Heart right ventricle (tissue), 16 donors: ENCODE measurements at places on chromosomes 2 and 18. TPM values are rescaled to one million over a fixed set of nuclear protein-coding genes. Genes with fewer than 3 reads are reported as not detected.

DNA sequence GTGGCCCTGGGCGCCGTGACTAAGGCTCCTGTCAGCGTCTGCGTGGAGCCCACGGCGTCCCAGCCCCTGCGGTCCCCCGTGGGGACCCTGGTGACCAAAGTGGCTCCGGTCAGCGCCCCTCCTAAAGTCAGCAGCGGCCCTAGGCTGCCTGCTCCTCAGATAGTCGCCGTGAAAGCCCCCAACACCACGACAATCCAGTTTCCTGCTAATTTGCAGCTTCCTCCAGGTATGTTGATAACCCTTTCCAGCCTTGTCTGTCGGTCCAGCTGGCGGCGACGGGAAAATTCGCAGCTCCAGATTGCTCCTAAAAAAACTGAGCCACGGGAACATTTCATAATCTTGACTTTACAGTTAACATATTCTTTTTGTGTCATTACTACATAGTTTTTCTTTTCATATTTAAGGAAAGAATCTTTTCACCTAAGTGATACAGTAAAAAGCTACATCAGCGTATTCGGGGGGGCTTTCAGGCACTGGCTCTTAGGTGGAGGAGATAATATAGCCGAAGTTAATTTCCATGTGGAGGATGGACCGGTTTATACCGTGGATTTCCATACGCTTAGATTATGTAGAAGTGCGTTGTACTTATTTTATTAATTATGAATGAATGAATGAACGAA, 916 bp downstream of the TAF4B start:
- DNase-seq = no peak

DNA sequence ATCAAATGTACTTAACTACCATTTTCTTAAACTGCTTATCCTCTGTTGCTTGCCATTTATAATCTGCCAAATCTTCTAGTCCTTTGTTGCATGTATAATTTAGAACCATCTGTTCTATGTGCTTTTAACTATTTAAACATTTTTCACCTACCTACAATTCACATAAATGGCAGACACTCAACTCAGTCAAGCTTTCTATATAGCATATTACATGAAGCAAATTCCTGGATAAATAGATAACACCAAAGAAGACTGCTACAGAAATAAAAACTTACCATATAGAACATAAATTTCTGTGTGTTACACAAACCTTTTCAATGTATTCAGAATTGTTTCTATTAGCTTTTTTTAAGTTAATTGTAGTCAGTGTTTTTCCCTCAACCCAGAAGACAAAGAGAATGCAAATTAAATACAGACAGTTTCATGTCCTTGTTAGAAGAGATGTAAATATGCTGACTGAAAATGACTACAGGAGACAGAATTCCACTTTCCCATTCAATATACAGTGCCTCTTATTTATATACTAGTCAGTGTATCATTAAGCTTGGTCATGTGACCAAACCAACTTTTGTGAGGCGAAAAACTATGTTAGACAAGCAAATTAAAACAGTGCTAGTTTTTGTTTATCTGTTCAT, 2.6 kb downstream of the BAZ2B start:
- DNase-seq = no peak

DNA sequence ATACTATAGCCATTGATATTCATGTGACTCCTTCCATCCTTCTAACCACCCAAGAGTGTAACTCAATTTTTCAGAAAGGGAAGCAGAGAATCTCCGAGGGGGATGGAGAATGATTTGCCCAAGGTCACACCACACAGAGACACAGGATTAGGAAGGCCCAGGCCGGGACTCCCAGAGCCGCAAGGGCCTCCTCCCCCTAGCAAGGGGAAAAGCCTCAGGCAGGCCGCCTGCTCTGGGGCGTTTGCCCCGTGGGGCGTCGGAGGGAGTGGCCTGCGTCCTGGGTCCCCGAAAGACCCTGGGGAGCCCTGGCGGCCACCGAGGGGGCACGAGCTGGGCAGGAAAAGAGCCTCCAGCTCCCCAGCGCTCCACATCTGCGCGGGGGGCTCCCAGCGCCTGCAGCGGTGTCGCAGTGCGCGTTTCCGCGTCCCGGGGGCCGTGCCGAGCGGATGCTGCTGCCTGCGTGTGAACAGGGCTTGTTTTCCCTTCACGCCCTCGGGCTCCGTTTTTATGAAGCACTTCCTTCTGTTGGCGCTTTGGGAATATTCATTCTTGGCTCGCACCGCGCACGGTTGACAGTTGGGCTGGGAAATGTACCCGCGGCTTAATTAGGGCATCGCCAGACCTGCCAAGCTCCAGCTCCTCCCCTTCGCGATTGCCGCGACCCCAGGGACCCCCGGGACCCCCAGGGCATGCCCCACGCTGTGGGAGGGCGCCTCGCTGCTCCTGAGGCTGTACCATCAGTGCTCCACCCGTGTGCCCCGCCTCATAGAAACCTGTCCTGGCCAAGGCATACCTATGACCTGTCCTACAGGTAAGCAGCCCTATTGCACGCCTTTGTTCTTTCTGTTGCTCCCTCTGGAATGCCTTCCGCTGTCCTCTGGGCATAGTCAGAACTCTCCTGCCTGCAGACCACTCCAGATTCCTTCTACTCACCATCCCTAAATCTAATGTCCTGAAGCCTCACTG, 158.9 kb upstream of the GLI2 start:
- DNase-seq = peak; percentile 68

GRCh38 chr2:24915796-24916195, 4.2 kb downstream of the ADCY3 start:
- peak; percentile 29 for DNase-seq

DNA sequence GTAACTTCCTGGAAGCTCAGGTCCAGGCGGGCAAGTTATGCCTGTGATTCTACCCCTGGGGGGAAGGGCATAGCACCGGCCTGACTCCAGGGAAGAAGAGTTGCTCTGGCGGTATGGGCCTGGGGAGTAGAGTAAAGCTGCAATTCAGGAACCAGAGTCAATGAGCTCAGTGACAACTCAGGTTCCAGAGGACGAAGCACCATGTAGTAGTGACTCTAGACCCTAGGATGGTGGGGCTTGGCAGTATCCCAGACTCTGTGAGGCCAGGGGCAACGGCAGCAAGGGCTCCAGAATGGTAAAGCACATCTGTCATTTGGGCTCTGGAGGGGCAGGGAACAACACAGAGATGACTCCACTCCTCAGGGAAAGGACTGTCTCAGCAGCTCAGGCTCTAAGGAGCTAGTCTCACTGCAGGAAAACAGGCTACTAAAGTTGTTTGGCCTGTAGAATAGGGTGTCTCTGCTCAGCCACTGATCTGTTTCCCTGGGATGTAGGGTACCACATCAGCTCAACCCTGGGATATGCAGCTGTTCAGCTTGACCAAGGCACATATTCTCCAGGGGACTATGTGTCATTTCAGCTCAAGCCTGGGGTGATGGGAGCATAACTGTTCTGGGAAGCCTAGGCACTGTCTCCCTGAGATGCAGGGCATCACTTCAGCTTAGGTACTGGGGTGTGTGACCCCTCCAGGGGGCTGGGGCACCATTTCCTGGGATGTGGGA, 36.2 kb upstream of the RHOB start:
- no peak for DNase-seq

DNA sequence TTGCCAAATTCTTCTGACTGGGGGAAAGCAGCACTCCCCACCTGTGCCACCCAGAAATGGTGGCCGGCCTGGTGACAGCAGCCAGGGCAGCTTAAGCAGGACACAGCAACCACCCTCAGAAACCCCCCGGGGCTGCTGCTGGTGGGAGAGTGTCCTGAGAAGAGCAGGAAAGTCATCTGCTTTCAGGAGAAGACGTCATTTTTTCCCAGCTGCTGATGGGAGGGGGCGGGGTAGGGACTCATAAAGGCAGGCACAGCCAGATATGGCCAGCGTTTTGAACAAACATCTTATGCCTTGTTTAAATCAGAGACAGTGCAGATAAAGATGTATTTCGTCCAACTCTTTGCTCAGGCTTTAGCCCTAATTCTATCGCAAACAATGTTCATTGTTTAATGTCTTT, 139.5 kb downstream of the LRRC30 start:
- DNase-seq = peak; percentile 34

DNA sequence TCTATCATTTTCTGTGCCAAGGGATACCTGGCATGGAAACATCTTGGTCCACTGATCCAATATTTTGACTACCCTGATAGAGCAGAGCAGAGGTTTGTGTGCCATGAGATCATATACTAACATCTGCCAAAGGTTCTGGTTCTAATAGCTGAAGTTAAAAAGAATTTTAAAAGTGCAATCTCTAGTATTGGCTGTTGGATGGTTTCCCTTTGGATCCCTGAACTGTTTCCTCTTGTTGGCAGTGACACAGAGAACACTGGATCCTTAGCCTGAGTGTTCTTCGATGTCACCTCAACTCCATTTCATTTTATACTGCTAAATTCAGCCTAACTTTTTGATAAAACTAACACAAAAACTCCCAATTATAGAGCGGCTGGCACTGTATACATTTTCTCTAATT, 169.3 kb upstream of the FBXO11 start:
- DNase-seq = no peak

DNA sequence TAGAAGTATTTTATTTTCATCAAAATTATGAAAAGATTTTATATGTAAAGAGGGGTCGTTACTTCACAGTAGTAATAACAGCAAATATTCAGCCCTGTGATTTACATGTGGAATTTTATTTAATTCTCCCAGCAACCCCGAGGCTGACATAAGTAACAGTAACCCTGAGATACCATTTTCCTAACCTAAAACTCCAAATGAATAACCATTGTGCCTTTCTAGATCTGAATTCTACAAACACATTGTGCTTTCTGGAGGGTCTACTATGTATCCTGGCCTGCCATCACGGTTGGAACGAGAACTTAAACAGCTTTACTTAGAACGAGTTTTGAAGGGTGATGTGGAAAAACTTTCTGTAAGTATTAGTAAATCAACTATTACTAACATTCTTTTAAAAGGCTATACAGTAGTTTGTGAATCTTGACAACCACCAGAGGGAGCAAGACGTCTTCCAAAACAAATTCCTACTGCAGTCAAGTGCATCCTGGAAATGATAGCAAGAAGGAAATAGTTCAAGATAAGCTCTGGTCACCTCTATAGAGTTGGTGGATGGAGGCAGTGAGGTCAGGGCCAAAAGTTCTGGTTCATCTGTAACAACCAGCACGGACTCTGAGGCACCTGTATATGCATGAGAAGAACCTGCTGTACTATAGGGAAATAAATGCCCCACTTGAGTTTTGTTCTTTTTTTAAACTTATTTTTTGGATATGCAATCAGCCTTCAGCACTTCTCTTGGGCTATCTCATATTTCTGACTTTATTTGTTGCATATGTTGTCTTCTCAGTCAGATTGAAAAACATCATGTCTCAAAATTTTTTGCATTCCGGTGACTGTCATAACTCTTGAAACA, 37.4 kb downstream of the ACTR2 start:
- DNase-seq = peak; percentile 66

GRCh38 chr2:159169187-159169586, 117.3 kb downstream of the WDSUB1 start:
- no peak for DNase-seq

- DNase-seq = no peak
These were observed 23.4 kb upstream of the TMEM87B start for GRCh38 chr2:112031473-112032223.

DNA sequence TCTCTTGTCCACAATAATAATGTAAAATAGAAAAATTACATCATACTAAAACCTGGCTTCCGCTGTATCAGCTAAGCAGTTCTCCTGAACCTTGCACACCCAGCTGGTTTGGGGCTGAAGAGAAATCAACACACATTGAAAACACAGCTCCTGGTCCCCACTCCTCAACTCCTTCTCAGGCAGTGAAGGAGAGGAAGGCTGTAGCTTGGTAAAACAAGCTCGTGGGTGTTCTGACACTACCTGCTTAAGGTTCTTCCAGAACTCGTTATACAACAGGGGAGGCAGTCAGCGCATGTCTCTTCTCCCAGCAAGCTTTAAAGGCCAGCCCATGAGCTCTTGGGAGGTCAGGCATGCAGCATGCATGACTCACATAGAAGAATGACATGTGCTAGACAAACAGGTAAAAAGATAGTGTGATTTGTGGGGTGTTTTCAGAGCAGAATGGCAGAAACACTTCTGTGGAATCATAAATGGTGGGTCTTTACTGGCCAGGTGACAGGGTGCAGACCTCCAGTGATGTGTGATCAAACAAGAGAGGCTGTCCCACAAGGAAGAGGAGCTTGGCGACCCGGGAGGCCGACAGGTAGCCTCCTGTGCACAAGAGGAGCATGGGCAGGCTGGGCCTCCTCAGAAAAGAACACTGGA, 69.1 kb downstream of the UXS1 start:
- DNase-seq = no peak

- DNase-seq = no peak
These were observed 39.0 kb downstream of the RELCH start for GRCh38 chr18:62226047-62226446.

DNA sequence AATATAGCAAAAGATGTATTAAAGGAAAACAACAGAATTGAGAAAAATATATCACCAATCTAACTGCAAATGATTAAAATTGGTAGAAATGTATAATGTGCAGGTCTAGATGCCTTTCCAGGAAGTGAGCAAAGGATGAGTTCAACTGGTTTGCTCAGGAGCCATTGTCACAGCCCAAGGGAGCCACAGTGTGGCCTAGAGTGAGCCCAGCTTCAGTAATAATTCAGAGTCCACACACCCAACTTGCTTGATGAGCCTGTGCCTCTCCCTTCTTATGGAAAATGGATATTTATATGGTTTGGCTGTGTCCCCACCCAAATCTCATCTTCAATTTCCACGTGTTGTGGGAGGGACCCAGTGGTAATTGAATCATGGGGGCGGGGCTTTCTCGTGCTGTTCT, 92.2 kb upstream of the ASAP2 start:
- no peak for DNase-seq

DNA sequence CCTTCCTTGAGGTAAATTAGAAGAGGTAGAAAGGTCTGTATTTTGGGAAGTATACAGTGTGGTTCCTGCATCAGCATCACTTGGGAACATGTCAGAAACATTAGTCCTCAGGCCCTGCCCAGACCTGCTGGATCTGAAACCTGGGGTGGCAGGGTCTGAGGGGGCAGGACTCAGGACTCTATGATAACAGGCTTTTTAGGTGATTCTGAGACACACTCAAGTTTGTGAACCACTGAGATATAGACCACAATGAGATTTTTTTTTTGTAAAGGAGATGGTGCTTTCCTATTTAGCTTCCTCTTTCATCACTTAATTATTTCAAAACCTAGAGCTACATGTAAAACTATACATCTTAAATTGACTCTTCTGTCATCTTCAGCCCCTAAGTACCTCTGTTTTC, 262.7 kb upstream of the SPOPL start:
- no peak for DNase-seq

COLEC12 gene
- polyA plus RNA-seq = 2.8 TPM

MGAT4A gene
- polyA plus RNA-seq = 7.2 TPM

OR6B2 gene
- polyA plus RNA-seq = not detected

KIAA2012 gene
- polyA plus RNA-seq = not detected

PRLH gene
- not detected for polyA plus RNA-seq
